Activated CD8-positive, alpha-beta T cell treated with anti-CD3 and anti-CD28 coated beads, Interleukin-2, amount 10 ng/mL, durations not matched to agents 7 days and 5 days (primary cell): ENCODE measurements at places on chromosomes 3 and 15.

GRCh38 chr15:60573936-60574335 is 95.0 kb upstream of the ICE2 start:
- no peak for DNase-seq

DNA sequence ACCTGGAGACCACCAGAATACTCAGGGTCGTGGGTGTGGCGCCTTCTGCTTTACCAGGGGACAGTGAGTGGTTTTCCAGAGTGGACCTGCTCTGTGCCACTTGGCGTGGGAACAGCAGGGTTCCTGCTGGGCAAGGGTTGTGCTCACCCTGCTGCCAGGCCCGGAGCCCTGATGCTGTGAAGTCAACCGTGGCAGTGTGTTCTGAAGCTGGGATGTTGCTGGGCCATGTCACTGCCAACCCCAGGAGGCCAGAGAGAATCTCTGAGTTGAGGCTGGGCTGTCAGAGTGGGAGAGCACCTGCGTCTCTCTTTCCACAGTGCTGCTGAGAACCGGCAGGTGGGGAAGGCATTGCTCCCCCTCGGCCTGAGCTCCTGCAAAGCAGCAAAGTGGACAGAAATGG is 48.7 kb downstream of the FBLN2 start:
- DNase-seq: no peak

- no peak for DNase-seq
Observed at GRCh38 chr3:7749931-7750695, 751.5 kb upstream of the LMCD1 start.

GRCh38 chr3:61601831-61602230 is 40.5 kb downstream of the PTPRG start:
- no peak for DNase-seq

DNA sequence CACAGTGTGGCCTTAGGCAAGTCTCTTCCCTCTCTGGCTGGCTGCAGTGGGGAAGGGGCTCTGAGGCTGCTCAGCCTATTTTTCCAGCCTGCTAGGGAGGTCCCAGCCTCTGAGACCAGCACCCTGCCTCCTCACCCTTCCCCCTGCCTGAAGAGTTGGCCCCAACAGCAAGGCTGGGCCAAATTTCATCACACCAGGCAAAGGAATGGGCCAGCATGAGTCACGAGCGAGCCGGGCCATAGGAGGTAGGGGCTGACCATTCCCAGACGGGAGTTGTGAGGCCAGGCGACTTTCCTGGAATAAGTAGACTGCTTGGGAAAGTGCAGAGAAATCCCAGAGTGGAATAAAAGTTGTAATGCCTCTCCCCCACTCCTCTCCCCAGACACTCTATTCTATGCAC is 5.7 kb upstream of the FBLN2 start:
- DNase-seq: no peak

DNA sequence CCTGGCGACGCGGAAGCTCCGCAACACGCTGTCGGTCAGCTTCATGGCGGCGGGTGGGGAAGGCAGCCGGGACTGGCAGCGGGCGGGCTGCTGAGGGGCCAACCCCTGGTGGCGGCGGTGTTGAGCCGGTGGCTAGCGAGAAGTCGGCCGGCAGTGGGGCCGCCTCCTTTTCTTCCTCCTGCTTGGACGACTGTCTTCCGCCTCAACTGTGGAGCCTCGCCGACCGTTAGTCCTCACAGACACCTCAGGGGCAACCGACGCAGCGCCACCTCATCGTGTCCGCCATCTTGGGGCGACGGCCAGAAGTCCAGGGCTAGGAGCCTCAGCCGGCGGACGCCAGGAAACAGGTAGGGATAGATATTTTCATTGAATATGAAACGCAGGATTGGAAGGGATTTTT is 875.1 kb downstream of the NSUN3 start:
- DNase-seq: no peak

GRCh38 chr3:185049710-185050109 is 103.2 kb downstream of the C3orf70 start:
- no peak for DNase-seq

DNA sequence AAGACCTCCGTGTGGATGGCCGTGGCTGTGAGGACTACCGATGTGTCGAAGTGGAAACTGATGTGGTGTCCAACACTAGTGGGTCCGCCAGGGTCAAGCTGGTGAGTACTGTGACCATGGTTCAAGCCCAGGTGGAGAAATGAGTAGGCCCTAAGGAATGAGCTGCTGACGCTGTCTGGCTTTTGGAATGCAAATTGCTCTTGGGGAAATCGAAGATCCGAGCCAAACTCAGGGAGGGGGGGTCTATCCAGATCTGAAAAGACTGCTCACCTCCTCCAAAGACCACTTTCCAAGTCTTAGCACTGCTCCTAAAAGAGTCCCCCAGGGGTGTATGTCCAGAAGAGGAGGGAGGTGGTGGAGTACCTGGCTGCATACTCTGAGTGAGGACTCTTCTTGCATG is 13.1 kb downstream of the EXOSC7 start:
- DNase-seq: no peak

GRCh38 chr3:177960722-177961121 is 575.5 kb upstream of the KCNMB2 start:
- no peak for DNase-seq

- no peak for DNase-seq
Observed at GRCh38 chr3:178982137-178982536, 89.5 kb downstream of the ZMAT3 start.

DNA sequence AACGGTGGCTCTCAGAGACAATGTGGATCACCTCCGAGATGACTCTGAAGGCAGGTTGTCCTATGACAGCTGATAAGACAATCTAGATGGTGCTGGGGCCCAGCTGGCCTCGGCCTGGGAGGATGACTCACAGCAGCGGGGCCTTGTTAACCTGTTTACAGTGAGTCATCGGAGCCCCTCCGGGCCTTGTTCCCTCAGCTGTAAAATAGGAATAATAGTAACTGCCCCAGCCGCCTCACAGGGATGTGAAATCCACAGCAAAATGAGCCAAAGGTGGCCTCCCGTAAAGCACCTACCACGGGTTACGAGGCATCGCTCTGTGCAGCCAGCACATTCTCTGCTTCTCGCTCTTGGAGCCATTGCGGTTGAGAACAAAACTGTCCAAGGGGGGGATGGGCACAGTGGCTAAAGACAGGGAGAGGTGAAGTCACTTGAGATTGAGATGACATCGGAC is 88.6 kb upstream of the RASGRF1 start:
- DNase-seq: no peak

GRCh38 chr3:188431553-188431952 is 277.6 kb downstream of the LPP start:
- DNase-seq: no peak

DNA sequence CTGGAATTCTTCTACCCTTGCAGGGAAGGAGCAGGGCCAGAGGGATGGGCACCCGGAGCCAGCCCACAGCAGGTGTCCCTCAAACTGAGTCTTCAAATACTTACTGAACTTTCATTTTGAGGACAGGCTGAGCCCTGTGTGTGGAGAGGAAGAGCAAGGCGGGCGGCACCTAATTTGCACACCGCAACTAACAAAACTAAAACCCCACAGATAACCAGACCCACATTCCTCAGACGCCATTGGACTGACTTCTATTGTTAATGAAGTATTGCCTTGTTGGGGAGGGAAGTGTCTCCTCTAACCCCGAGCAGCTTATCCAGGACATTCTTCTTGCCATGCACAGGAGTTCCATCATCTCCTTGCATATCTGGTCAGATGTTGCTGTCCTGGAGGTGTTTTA is 105.2 kb upstream of the NR2E3 start:
- DNase-seq: no peak

GRCh38 chr3:157793745-157794144 is 290.5 kb upstream of the VEPH1 start:
- no peak for DNase-seq

- no peak for DNase-seq
Observed at GRCh38 chr15:67641453-67641852, 99.0 kb downstream of the MAP2K5 start.

- DNase-seq: no peak
Observed at GRCh38 chr3:113277414-113277813, 66.1 kb downstream of the BOC start.

GRCh38 chr3:86930181-86930580 is 60.8 kb downstream of the VGLL3 start:
- no peak for DNase-seq

- DNase-seq: no peak
Observed at GRCh38 chr15:66847565-66847991, 145.5 kb downstream of the SMAD6 start.

- DNase-seq: no peak
Observed at GRCh38 chr15:57118013-57118799, 199.8 kb downstream of the TCF12 start.

DNA sequence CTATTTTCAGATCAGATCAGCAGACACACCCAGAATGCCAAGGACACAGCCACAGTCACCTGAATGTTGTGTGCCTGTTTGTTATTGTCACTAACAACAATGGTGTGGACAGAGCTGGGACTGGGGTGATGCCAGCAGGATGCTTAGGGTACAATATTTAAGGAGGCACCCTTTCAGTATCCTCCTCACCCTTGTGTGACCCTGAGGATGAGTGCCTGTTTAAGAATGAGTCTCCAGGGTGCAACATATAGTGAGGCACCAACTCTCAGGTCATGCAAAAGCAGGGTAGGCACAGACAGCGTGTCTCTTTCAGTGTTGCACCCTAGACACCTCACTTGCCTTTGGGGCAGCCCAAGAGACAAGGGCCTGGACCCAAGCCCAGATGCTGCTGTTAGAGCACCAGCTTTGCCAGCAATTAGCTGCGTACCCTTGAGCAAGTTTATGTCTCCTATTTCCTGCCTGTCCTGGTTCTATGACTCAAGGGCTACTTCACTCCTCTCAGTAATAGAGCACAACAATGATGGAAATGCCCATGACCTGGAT is 122.6 kb downstream of the AQP9 start:
- no peak for DNase-seq

DNA sequence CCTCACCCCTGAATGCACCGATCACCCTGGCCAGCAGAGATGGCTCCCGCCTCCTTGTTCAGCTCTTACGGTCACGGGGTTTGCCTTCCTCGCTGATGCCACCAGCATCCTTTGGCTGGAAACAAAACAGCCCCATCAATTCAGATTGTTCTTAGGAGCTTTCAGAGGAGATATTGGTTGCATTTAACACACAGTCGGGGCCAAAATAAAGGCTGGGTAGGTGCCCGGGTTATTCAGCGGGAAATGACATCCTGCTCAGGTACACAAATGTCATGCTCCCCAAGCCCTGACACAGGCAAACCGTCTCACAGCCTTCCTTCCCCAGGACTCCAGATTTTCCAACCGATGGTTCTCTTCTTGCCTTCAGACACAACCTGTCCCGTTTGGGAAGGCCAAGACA is 62.4 kb upstream of the MEF2A start:
- no peak for DNase-seq

DNA sequence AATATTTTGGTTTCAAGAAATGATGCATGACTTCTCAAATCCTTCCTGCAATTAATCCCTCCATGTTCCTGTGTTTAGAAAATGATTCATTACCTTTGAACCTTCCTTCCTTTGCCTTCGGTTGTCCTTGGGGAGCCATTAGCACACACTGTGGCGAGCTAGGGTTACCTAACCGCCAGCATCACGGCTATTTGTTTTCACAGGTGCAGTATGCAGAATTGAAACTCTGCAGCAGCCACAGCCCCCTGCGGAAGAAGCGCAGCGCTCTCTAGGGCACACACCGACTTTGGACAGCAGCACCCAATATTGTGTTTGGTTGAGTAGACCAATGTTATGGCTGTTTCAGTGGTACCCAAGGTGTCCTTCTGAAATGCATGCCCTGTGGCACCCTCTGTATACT is 247.4 kb downstream of the MCTP2 start:
- no peak for DNase-seq

- no peak for DNase-seq
Observed at GRCh38 chr15:39396979-39397615, 183.8 kb upstream of the THBS1 start.

DNA sequence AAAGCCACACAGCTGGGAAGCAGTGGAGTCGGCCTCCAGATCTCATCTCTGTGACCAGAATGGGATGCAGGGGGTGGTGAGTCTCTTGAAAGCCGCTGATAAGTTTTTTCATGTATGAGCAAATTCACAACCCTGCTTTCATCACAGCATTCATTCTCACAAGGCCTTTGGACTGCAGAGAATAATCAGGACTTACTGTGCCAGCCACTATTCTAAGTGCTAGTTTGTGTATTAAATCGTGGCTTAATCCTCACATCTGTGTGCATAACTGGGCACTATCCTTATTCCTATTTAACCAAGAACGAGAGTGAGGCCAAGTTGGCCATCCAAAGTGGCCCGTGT is 64.2 kb upstream of the POLG start:
- no peak for DNase-seq

GRCh38 chr3:55770077-55770476 is 283.0 kb upstream of the WNT5A start:
- DNase-seq: no peak

GRCh38 chr3:67704322-67704721 is 49.9 kb upstream of the SUCLG2 start:
- DNase-seq: no peak

DNA sequence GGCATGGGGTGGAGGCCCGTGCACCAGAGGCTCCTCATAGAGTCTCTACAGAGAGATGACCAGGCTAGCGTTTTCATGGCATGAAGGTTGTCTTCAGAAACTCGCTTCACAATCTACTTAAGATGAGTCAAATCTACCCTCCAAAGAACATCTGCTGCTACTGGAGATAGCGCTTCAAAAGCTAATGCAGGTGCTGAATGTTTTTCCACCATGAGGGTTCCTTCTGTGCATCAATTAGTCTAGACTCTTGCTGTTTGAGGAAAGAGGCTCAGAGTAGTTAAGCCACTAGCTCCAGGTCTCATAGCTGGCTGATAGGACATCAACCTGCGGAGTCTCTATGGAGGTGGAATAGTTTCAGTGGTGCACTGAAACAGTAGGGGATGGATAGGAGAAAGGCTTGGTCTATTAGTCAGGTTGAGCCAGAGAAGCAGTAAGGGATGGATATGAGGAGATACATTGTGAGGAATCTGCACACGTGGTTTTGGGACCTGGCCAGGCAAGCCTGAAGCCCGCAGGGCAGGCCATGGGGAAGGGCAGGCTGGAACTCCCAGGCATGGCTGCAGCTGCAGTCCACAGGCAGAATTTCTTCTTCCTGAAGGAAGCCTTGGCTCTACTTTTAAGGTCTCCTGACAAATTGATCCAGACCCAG is 117.5 kb downstream of the APBA2 start:
- no peak for DNase-seq
